HuH-7 (cell line): ENCODE measurements at places on chromosomes 6 and 20.
A peak's percentile ranks its signal among the peaks of the same experiment; 100 is the strongest.

GRCh38 chr6:44906761-44907160, 421.4 kb upstream of the RUNX2 start:
- DNase-seq, result no peak

- DNase-seq, result peak; percentile 17
These were observed 4.5 kb upstream of the SERINC1 start for GRCh38 chr6:122476131-122476530.

DNA sequence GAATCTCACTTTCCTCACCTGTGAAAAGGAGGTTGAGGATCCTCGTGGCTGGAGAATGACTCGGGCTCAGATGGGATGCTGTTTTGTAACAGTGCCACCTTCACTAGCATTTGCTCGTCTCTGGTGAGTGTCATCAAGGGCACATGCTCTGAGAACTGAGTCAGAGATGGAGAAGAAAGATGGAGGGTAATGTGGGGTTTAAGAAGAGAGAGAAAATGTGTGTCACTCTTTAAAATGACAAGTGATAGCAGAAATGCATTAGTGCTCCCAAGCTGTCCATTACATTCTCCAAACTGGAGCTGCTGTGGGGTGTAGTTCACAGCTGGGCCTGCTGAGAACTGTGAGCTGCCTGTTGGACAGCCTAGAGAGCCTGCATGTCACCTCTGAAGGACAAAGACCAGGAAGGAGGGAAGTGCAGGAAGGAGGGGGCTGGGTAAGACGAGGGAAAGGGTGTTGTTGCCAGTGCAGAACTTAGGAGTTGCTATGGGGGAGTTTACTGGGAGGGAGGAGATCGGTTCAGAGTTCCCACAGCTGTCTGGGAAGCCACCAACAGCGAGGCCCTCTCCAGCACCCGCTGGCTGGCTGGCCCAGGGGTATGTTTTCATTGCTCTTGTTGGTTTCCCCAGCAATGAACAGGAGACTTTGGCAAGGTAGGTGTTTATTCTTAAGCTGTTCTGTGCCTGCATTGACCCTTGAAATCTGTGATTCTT, 19.8 kb downstream of the GMPR start:
- DNase-seq, result no peak

DNA sequence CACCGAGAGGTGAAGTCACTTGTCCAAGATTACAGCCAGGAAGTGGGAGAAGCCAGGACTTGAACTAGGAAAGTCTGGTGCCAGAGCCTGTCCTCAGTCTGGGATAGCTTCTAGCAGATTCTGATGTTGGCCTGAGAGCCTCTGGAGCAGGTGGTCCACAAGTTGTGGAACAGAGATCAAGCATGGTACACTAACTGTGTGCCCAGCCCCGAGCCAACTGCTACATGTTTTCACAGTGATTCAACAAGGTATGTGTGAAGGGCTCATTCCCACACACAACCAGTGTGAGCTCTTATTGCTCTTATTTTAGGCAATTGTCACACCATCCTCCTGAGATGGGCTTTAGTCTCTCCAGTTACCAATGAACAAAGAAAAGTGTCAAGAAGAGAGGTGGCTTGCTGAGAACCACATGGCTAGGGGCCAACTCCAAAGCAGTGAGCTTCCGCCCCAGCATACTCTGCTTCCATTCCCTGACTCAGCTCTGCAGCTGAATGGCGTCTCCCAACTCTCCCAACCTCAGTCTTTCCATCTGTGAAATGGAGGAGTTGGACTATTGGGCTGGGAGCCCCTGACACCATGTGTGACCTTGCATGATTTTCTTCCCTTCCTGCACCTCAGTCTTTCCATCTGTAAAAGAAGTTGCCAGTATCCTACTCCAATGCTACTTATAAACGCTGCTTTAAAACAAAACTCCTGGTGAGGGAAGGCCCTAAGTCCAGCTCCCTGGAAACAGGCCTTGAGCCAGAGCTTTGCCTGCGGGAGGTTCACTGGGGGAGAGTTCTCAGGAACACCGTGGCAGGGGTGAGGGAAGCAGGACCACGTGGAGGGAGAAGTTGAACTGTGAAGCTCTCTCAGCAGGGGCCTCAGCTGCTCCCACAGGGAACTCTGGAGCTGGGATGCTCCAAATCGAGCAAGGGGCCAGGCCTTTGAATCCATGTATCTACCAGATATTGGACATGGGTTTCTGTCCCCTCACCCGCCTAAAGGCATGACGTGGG, 40.9 kb downstream of the CDH22 start:
- DNase-seq, result no peak

DNA sequence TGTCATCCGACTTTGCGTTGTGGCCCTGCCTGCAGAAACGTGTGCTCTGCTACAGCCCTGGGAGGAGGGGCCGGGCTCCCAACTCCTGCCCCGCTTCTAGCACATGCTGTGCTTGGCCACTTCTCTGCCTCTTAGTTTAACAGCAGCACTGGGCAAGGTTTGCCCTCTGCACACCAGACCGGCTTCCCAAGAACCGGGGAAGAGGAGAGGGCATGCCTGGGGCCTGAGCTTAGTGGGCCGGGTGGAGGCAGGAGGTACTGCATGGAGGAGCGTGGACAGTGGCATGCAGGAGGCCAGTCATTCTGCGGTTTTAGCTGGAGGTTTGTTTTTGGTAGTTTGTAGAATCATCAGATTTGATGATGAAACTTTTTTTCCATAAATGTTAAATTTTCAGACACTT, 45.5 kb downstream of the CEP43 start:
- peak; percentile 31 for DNase-seq

DNA sequence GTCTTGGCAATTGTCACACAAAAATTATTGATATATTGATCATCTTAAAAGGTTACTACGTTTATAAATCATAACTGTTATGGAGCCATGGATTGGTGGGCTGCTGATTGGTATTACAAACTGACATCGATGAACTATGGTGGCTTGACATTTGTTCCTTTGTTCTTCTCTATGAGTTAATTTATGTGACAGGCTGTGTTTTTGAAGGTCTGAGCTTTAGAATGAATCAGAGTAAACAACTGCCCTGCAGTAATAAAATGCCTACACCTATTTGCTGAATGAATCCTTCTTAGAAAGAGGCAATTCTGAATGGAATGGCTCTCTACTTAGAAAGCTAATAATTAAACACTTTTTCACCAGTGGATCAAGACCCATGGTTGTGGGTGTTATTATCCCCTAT, 506.3 kb upstream of the SPTLC3 start:
- DNase-seq, result no peak

DNA sequence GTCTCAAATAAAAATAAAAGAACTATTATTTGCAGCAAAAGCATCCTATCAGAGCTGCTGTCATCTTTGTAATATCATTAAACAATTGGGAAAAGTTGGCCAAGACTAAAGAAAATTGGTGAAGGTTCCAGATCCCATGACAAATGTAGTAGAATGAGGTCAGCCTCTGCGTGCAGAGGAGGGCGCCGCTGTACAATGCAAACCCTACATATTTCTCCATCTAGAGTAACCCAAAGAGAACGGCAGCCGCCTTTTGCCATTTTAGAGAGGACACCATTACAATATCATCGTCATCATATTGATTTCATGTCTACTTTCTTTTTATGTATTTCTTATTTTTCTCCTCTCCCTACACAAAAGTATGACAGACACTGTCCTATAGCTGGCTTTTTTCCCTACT, 59.5 kb downstream of the ZMYND8 start:
- no peak for DNase-seq

GRCh38 chr6:77962070-77962469, 309.2 kb downstream of the MEI4 start:
- DNase-seq, result no peak

- DNase-seq, result no peak
These were observed 95.3 kb downstream of the CDKAL1 start for GRCh38 chr6:20629509-20629908.

DNA sequence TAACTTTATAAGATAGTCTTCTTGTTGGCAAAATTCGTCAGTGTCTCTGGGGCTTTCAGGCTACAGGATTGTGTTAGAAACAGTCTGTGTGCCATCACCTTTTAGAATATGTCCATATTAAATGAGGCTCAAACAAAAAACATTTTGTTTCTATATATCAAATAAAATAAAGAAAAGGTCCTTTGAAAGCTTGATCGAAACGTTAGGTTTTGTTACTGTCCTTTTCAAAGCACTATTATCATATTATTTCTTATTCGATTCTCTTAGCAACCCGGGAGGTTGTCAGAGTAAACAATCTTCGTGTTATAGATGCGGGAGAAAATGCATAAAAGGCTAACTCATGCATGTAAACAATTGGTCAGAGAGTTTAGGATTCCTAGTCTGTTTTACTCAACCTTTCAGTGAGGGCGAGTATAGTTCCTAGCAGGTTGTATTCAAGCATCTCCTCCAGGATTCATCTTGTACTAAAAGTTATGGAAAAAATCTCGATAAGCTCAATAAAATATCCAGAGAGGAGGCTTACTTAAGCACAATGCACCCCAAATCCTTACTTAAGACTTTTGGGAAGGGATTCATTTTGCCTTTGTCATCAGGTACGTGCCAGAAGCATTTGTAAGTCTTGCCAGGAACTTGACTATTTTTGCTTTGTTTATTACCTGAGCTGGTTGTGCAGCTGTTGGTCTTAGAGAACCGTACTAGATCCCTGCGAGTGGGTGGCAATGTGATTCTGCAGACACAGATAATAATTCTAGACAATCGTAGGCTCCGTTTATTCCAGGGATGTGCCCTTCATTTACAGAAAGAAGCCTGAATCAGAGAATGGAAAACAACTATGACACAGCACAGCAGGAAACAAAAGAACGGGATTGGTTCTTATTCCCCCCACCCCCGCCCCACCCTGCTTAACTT, 159.6 kb upstream of the ZNF217 start:
- no peak for DNase-seq

DNA sequence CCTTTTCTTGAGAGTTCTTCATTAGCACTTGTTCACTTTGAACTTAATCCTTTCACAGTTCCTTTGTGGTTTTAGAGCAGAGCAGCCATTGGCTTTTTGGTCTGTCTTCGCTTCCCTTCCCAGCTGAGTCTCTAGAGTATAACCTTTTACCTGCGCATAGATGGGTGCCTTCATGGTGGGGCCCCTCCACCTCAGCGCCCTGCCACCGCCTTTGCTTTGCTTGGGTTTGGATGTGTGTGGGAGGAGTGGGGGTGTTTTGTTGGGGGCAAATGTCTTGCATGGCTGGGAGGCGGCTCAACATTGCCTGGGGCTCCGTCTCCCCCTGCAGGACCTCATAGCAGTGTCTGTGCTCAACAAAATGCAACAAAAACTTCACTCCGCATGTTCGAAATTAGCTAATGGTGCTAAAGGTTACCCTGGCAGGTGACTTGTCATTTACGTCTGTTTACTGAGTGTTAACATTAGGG, 11.9 kb downstream of the PYGB start:
- DNase-seq, result no peak

- no peak for DNase-seq
These were observed 143.6 kb downstream of the PHACTR3 start for GRCh38 chr20:59747671-59748515.

GRCh38 chr20:51409192-51409880, 133.2 kb downstream of the NFATC2 start:
- no peak for DNase-seq

DNA sequence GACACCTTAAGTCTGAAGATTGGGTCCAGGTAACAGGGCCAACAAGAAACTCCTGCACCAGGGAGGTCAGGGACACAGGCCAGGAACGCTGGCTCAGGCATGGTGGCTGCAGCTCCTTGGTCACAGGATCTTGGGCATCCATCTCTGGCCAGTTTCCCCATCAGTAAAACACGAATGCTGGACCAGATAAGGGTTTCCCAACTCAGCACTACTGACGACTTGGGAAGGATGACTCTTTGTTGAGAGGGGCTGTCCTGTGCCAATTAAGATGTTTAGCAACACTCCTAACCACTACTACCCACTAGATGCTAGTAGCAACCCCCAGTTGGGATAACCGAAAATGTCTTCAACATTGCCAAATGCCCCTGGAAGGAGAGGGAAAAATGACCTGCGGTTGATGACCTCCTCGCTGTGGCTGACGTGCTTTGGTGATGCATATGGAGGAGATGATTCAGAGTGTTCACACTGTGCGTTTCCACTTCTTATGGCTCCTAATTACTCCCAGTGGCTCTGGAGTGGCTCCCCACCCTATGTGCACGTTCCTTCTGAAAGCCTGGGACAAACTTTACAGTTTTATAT, 261.9 kb downstream of the CDH26 start:
- DNase-seq, result no peak

DNA sequence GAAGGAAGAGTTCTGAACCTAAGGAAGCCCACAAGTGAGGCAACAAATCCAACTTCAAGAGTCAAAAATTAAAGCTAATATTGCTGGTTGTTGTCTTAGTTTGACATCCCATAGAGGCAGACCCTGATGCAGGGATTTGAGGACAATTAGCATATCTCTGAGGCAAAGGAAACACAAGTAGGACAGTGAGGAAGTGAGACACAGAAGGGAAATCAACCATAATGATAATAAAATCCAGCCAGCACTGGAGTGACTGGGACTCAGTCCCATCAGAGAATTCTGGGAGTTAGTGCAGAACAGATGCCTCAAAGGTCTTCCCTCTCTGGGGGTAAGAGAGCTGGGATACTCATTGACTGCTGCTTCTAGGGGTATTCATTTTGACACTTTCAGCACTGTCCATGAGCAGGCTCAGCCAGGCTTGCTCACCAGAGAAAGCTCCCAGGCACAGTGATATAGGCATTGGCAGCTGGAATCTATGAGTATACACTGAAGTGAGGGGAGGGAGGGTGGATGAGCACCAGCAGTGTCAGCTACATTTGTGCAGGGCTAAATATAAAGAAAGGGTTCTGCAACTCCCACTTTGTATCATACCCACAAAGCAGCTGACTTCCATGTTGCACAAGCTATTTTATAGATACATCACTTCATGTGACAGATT, 43.4 kb upstream of the SPTLC3 start:
- DNase-seq, result no peak

- DNase-seq, result no peak
These were observed 96.8 kb upstream of the GJE1 start for GRCh38 chr6:142035890-142036289.

DNA sequence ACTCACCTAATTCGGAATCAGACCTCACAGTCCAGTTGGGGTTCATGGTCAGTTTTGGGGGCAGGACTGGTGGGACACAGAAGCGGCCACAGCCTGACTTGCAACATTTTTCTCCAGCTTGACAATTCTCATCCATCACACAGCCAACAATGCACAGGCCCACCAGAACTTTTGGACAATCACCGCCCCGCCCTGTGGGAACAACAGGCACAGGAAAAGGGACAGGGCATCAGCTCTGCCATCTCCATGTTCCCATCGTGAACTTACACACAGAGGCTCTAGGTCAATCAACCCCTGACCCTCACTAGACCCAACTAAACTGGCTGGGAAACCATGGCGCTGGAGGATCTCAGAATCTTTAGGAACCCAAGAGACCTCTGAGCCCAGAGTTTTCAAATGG, 16.3 kb downstream of the WFDC3 start:
- DNase-seq, result no peak

DNA sequence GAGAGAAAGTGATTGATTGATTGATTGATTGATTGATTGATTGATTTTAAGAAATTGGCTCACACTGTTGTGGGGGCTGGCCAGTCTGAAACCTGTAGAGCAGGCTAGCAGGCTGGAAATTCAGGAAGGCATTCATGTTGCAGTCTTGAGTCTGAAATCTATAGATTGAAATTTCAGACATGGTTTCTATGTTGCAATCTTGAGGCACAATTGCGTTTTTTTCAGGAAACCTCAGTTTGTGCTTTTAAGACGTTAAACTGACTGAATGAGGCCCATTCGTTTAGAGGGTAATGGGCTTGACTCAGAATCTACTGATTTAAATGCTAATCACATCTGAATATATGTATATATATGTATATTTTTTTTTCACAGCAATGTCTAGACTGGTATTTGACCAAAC, 106.3 kb downstream of the STXBP5 start:
- DNase-seq, result no peak

- no peak for DNase-seq
These were observed 216.0 kb downstream of the DLL1 start for GRCh38 chr6:170074907-170075306.

GRCh38 chr6:44186635-44187025, 28.0 kb downstream of the CAPN11 start:
- DNase-seq, result no peak
